Regular cardiac myocyte (primary cell): ENCODE measurements at places on chromosomes 5 and 9. TPM values are rescaled to one million over a fixed set of nuclear protein-coding genes. Genes with fewer than 3 reads are reported as not detected.

CPLANE1 gene
- 11.7 and 19.2 TPM in 2 replicates for total RNA-seq

EIF4E1B gene
- not detected in 2 replicates for total RNA-seq

IGFBPL1 gene
- under 0.01 and 1.7 TPM in 2 replicates for total RNA-seq

PCDHB4 gene
- under 0.01 and 0.85 TPM in 2 replicates for total RNA-seq

CCDC112 gene
- total RNA-seq, result 6.1 and 7.3 TPM in 2 replicates
